ENCODE measurements at places on chromosomes 5 and 9.

GRCh38 chr5:65970481-65971367 lies 44.3 kb downstream of the ERBIN start:
- no peak for DNase-seq

GRCh38 chr5:74798977-74799911 lies 32.2 kb downstream of the NSA2 start:
- DNase-seq, result no peak

DNA sequence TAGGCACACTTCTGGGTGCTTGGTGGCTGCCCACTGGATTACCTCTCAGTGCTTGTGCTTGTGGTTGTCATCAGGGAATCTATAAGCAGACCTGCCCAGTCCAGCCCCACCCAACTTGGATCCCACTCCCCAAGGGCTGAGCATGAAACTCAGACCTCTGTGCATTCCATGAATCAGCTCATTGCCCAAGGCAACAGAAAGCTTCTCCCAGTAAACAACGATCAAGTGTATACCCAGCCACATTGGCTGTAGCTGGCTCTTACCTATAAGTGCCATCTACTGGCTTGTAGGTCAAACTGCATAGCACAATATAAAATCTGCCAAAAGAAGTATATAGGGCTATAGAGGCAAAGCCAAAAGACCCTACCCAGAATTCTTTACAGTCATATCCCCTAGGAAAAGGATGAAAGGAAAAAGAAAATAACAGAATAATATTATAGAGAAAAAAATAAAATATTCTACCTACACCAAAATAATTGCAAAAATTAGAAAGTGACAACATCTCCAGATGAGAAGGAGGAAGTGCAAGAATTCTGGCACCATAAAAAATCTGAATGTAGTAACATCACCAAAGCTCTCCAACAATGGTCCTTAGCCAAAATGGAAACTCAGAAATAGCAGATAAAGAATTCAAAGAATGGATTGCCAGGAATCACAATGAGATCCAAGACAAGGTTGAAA lies 321.0 kb upstream of the TRPC7 start:
- DNase-seq, result no peak

DNA sequence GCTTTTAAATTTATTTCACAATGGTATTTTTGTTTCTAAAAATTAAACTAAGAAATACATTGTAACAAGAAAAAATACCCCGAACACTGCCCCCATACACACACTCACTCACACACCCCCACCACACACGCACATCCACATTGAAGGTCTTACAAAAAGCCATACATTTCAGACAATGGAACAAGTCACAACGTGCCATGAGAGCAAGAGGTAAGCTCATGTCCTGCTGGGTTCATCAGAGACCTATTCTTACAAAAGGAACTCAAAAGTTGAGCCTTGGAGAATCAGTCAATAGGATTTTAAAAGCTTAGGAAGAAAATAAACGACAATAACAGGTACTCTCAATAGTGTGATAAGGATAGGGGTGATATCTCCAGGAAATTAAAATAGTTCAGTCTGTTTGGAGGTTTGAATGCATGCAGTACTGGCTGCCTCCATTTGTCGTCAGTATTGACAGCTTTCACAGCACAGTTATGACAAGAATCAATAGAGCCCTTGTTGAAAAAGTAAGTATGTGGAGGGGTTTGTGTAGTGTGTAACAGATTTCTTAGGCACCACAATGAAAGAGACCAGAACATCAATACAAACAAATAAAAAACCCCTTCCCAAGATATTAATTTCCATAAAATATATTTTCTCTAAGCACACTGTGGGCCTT lies 1826.2 kb upstream of the CDH6 start:
- DNase-seq, result no peak

GRCh38 chr5:20445326-20445860 lies 457.4 kb upstream of the CDH18 start:
- DNase-seq, result no peak

GRCh38 chr9:38233343-38233742 lies 159.2 kb upstream of the ALDH1B1 start:
- no peak for DNase-seq

DNA sequence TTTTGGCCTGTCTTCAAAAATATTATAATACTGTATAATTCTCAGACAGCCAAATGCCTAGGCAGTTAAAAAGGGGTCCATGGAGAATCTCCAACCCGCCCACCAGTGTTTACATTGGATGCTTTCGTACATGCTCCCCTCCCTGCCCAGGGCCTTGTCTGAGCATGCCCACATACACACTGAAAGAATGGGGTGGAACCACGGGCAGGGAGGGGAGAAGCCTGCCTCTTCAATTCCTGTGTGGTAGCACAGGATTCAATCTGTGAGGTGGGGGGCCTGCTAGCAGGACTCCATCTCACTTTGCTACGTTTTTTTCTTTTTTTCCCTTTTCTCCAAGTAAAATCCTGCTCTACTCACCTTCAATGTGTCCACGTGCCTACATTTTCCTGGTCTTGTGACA lies 314.7 kb upstream of the GRAMD2B start:
- no peak for DNase-seq

GRCh38 chr5:7779019-7780005 lies 71.6 kb downstream of the CFAP90 start:
- DNase-seq, result no peak

DNA sequence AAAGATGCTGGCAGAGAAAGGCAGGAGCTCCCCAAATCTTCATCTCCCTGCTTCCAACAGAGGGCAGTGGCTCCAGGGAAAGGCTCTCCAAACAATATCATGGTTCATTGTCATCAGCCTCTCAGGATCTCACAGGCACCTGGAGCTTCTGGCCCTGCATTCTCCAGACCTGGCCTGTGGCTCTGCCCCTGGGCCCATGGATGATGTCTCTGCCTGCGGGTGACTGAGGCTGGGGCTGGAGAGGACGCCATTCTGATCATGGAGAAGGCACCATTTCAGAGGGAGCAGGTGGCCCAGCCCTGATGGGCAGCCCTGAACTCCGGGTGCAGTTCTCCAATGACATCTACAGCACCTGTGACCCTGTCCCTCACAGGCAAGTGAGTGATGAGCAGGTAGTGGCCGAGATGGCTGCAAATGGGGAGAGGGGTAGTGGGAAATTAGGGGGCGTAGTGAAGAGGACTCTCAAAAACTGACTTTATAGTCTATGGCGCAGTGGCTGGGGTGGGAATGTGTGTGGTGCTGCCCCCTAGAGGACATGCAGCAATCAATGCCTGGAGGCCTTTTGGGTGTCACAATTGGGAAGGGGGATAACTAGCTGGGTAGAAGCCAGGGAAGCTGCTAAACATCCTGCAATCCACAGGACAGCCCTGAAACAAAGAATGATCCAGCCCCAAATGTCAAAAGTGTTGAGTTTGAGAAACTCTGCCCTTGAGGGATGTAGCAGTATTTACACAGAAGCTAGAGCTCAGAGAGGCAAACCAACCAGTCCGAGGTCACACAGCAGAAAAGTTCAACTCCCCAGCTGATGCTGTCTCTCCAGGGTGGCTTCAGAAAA lies 3.2 kb downstream of the SH3PXD2B start:
- no peak for DNase-seq

DNA sequence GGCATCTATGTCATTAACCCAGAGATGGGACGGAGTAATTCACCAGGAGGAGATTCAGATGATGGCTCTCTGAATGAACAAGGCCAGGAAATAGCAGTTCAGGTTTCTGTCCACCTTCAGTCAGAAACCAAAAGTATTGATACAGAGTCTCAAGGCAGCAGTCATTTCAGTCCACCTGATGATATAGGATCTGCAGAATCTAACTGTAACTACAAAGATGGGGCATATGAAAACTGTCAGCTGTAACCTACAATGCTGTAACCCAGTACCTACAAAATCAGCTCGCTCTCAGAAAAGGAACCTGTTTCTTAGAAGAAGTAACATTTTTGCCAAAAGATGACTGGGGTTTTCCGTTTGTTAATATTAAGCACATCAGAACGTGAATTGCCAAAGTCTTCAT lies 14.7 kb downstream of the MFAP3 start:
- no peak for DNase-seq

GRCh38 chr5:78587081-78587774 lies 61.3 kb downstream of the LHFPL2 start:
- no peak for DNase-seq
